ENCODE measurements at places on chromosomes 5 and 9.

GRCh38 chr5:172150514-172151425 lies 37.3 kb downstream of the STK10 start:
- no peak for DNase-seq

GRCh38 chr5:1831257-1831656 lies 30.1 kb downstream of the NDUFS6 start:
- no peak for DNase-seq

DNA sequence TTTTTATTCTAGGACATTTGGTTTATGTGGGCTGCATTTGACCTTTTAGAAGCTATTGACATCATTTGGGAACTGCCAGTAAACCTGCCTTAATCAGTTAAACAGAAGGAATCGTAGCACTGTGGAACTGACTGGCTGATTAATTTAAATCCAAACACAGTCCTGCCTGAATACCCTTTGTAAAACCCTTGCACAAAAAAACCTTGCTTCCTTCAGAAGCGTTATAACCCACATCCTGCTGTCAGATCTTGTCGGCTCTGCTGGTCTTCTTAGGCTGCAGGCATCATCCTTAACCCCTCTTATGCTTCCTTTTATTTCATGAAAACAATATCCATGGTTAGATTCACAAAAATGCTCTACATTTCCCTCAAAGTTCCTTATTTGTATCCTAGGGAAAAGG lies 46.3 kb downstream of the PAM start:
- no peak for DNase-seq

GRCh38 chr5:53321721-53322120 lies 158.7 kb upstream of the FST start:
- no peak for DNase-seq

- DNase-seq: peak; percentile 76
Measured at GRCh38 chr5:138654281-138654867, 79.2 kb upstream of the HSPA9 start.

Measured in stimulated activated CD8-positive, alpha-beta memory T cell treated with anti-CD3 and anti-CD28 coated beads, Interleukin-15, amount 100 ng/mL, for 48 hours (primary cell).